ENCODE measurements at places on chromosomes 16 and 17. TPM values are rescaled to one million over a fixed set of nuclear protein-coding genes. Genes with fewer than 3 reads are reported as not detected.

DNA sequence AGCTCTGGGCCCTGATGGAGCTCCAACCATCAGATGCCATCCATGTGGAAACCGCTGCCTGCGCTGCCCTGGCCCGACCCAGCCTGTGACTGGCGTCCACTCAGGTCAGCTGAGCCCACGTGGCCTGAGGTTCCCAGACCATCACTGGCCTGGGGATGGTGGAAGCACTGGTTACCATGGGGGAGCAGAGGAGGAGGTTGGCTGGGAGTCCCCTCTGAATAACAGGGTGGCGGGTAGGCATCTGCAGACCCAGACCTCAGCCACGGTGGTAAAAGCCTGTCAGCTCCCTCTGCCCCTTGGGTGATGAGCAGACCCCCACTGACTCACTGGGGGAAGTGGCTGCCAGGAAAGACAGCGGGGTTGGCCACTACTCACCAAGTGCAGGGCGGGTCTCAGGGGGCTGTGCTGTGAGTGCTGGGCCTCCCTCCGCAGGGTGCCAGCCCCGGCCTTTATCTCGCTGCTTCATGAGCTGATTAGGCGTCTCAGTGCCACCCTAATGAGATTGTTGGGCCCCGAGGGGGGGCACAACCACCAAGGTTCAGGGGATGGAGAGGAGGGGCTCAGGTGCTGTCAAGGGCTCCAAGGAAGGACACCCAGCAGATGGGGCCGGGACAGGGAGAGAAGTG lies at the start of gene PDE6G:
Gene PDE6G, minus strand, starts transcription at position 425 of the 626 bp plus-strand sequence. CDS start 3,237 bp downstream, outside the sequence.
- no peak within 1 kb of the TSS for H3K4me3 ChIP-seq
- no peaks in the 10 kb centered on the region for H3K4me1 ChIP-seq
- no peaks in the 10 kb centered on the region for H3K36me3 ChIP-seq
- H3K27me3 ChIP-seq = no peaks in the 10 kb centered on the region
- no peak within 1 kb of the TSS for H3K27ac ChIP-seq

DNA sequence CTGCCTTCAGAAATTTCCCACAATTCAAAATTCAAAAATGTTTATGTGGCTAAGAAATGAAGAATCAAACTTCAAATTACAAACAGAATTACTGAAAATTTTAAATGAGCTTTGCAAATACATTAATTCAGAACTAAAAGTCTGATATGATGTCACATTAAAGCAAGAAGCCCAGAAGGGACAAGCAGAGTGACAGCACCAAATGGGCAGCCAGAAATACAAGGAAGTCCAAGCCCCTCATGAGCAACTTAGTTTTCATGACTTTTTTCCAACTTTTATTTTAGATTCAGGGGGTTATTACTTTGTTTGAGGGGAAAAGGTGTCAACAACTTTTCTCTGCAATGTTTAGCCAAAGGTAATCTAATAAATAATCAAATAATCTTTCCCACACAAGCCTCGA lies 21.5 kb downstream of the UBE2G1 start:
- H3K27me3 ChIP-seq = no peaks in the 10 kb centered on the region
- DNase-seq = no peak
- H3K27ac ChIP-seq = no peak overlapping the region

- H3K27me3 ChIP-seq = no peaks in the 10 kb centered on the region
- H3K27ac ChIP-seq = no peak overlapping the region
- H3K4me1 ChIP-seq = peaks cover 43% of the 10 kb centered on the region
- peak; percentile 73 for DNase-seq
Observed at GRCh38 chr17:78112518-78113471, 15.8 kb downstream of the TMC6 start.

GRCh38 chr16:85894266-85894665 lies 4.7 kb upstream of the IRF8 start:
- H3K36me3 ChIP-seq = no peaks in the 10 kb centered on the region
- no peak overlapping the region for H3K27ac ChIP-seq
- DNase-seq = no peak
- no peak overlapping the region for H3K4me3 ChIP-seq
- H3K27me3 ChIP-seq = peaks cover 20% of the 10 kb centered on the region
- peaks cover 12% of the 10 kb centered on the region for H3K4me1 ChIP-seq

Gene CORO1A
- total RNA-seq = 4.3 TPM

GRCh38 chr17:56861899-56862298 lies 27.9 kb downstream of the DGKE start:
- no peaks in the 10 kb centered on the region for H3K4me1 ChIP-seq
- H3K27ac ChIP-seq = no peak overlapping the region
- H3K4me3 ChIP-seq = no peak overlapping the region
- H3K36me3 ChIP-seq = no peaks in the 10 kb centered on the region
- no peaks in the 10 kb centered on the region for H3K27me3 ChIP-seq
- no peak for DNase-seq

DNA sequence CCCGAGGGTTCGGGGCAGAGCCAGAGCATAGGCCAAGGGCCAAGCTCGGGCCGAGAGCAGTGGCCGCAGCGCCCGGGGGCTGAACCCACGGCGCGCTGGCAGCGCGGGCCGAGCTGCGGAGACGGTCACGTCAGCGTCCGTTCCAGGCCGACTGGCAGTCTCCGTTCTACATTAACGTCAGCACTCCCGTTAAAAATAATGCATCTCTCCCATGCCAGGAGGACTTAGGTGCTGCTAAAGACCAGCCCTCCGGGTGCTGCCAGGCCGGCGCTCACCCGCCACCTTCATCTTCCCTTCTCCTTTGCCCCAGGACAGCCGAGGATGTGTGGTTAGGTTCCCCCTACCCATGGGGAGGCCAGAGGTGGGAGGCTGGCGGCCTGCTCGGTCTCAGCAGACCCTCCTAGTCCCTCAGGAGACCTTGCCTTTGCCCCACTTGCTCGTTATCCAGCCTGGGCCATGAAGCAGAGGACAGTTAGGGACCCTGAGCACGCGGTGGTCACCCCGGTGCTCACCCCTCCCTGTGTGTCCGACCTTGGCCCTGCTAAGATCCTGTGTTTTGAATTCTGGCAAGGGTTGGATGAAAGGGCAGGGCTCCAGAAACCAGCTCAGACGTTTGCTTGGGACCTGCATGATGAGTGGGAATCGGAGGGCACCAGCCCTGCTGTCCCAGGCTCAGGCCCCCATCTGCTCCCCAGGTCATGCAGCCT lies 572 bp downstream of the MPG start:
- H3K27me3 ChIP-seq = no peaks in the 10 kb centered on the region
- no peak for DNase-seq
- H3K27ac ChIP-seq = peak overlapping the region; percentile 84

DNA sequence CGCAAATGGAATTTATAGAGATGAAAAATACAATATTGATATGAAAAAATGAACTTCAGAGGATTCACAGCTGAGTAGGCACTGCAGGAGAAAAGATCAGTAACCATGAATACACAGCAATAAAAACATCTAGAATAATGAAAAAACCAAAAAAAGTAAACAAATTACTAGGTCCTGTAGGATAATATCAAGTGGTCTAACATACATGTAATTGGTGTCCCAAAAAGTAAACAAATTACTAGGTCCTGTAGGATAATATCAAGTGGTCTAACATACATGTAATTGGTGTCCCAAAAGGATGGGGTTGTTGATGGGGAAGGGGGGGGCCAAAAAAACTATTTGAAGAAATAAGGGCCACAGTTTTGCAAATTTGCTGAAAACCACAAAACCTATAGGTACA lies 43.4 kb downstream of the ZNF18 start:
- no peaks in the 10 kb centered on the region for H3K27me3 ChIP-seq
- no peaks in the 10 kb centered on the region for H3K36me3 ChIP-seq
- DNase-seq = no peak
- no peaks in the 10 kb centered on the region for H3K4me1 ChIP-seq
- H3K4me3 ChIP-seq = no peak overlapping the region
- no peak overlapping the region for H3K27ac ChIP-seq

Measured in SJSA1 (cell line).